Tongue (tissue), 3 donors: ENCODE measurements at places on chromosomes 4 and X. TPM values are rescaled to one million over a fixed set of nuclear protein-coding genes. Genes with fewer than 3 reads are reported as not detected.

- DNase-seq = no peak
Measured at GRCh38 chr4:40927074-40927473, 177.3 kb downstream of the NSUN7 start.

- DNase-seq = no peak
Measured at GRCh38 chrX:44317181-44317580, 26.3 kb downstream of the EFHC2 start.

The CDS1 gene
- 4.5 TPM for total RNA-seq

- no peak for DNase-seq
Measured at GRCh38 chr4:41668024-41668423, 80.5 kb downstream of the PHOX2B start.

DNA sequence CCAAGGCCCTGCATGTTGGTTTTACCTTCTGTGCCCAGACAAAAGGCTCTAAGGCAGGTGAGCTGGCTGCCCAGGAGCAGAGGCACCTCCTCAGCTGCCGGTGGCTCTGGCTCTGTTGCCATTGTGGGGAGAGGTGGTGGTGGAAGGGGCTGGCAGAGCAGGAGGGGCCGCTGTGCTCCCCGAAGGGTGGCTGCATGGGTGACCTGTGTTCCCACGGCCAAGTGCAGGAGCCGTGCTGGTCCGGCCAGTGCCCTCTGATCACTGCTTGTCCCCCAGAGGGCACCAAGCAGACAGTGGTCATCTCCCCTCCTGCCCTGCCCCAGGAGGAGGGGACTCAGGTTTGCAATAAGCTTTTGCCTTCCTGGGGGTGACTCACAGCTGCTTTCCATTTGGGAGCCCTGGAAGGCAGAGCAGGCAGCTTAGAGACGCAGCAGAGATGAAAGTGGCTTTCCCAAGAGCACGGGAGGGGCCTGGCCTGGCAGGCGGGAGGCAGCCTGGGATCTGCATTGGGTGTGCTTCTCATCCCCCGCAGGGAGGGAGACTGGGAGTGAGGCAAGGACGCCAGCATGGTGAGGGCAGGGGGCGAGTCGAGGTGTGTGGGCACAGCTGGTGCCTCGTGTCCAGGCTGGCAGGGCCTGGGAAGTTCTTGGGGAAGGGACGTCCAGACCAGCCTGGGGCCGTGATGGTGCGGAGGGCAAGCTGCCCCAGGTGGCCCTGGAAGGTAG, 28.7 kb downstream of the DOK7 start:
- peak; percentile 20 for DNase-seq

DNA sequence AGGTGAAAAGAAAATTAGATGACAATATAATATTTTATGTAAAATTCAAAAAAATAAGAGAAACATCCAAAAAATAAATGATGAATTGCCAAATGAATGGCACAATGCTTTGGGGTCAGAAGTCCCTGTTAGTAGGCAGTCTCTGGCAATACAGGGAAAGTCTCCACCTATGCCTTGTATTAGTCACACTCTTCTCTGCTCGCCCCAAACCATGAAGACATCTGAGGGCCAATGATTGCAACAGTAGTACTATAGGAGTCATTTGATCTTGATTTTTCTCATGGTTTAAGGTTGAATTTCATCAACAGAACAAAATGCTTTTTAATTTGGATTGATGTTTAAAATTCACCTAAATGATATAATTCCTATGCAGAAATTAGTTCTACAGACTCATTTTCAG, 3.9 kb upstream of the PRSS12 start:
- no peak for DNase-seq

GRCh38 chrX:20639115-20639514, 372.4 kb upstream of the RPS6KA3 start:
- no peak for DNase-seq

The ABCG2 gene
- 6.9 TPM for total RNA-seq

GRCh38 chrX:52346174-52347165, 22.4 kb upstream of the XAGE2 start:
- no peak for DNase-seq

The ERCC6L gene
- 4.0 TPM for total RNA-seq

- no peak for DNase-seq
Measured at GRCh38 chr4:176794151-176794550, 1.4 kb upstream of the VEGFC start.

DNA sequence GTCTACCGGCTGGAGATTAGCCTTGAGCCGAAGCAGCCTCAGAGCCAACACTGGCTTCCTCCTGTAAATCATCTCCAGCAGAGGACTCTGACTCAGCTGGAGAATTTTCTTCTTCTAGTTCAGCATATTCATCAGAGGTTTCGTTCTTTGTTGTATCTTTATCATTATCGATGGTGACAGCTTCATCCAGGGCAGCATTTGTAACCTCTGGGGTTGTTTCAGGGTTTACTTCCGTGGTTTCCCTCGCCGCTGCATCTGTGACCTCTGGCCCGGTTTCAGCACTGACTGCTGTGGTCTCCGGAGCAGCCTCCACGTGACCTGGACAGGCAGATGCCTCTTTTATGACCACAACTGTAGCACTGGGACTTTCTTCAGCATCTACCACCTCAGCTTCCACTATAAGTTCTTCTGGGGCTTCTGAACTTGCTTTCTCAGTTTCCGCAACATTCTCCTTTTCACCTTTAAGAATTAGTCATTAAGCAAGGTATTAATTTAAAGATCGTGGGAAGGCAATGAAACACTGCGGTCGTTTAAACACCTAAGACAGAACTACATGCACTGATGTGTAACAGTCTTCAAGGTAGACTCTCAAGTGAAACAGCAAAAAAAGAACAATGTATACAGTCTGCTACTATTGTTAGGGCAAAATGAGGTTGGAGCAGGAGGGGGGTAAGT, 13.3 kb downstream of the MGARP start:
- peak; percentile 44 for DNase-seq

DNA sequence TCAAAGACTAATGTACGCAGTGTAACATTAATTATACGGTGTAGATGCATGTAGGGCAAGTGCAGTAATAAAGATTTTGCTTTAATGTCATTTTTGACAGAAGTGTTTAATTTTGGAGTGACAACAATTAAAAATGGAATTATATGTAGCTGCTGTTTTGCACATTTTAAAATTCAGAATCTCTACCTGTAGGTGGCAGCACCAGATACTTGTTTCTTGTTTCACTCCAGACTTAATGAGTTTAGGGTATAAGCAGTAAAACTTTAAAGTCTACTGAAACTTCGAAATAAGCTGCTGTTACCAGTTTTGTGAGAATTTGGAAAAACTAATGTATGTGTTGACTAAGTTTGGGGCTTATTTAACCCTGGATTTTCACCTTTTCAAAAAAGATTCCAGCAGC, 144.9 kb downstream of the POLA1 start:
- DNase-seq = peak; percentile 62

DNA sequence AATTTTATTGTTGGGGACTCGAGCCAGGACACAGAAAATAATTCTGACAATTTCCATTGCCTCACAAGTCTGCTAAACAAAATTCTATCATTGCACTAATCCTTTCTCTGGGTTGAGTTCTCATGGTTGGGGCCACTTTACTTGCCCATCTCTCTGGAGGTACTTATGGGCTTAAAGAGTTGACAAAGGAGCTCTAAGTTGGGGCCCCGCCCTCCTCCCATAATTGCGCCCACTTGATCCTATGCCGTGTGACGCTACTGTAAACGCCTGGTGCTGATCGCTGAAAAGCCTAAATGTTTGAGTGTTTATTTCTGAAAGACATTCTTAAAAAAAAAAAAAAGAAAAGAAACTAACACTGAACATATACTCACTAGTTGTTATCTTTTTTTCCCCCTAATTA, 103.0 kb downstream of the TENM3 start:
- DNase-seq = no peak

The GATA1 gene
- 0.41 TPM for total RNA-seq

- DNase-seq = no peak
Measured at GRCh38 chr4:127776620-127777019, 5.5 kb upstream of the HSPA4L start.

DNA sequence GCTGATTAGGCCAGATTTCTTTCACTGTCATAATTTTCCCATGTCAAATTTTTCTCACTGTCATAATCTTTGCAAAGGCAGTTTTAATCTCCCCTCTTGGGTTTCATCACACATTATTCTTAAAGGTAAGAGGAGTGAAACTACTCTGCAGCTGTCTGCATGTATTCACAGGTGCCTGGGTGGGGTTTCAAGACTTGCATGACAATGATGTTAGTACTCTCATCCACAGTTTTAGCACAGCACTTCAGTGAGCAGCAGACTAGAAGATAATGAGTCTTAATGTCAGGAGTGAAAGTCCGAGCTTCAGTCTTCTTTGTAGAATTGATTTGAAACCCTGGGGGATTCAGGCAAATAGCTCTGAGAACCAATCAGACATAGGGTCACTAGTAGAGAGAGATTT, 182.5 kb upstream of the GALNT7 start:
- no peak for DNase-seq

GRCh38 chr4:169039251-169039954, 29.3 kb upstream of the CBR4 start:
- no peak for DNase-seq

The ERAS gene
- not detected for total RNA-seq

The BMX gene
- total RNA-seq = 3.4 TPM

- no peak for DNase-seq
Measured at GRCh38 chrX:153216926-153217325, 37.8 kb downstream of the MAGEA1 start.

DNA sequence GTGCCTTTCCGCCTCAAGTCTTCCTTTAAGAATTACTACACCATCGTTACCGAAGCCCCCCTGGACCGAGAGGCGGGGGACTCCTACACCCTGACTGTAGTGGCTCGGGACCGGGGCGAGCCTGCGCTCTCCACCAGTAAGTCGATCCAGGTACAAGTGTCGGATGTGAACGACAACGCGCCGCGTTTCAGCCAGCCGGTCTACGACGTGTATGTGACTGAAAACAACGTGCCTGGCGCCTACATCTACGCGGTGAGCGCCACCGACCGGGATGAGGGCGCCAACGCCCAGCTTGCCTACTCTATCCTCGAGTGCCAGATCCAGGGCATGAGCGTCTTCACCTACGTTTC, 2.2 kb downstream of the PCDH10 start:
- peak; percentile 38 for DNase-seq

DNA sequence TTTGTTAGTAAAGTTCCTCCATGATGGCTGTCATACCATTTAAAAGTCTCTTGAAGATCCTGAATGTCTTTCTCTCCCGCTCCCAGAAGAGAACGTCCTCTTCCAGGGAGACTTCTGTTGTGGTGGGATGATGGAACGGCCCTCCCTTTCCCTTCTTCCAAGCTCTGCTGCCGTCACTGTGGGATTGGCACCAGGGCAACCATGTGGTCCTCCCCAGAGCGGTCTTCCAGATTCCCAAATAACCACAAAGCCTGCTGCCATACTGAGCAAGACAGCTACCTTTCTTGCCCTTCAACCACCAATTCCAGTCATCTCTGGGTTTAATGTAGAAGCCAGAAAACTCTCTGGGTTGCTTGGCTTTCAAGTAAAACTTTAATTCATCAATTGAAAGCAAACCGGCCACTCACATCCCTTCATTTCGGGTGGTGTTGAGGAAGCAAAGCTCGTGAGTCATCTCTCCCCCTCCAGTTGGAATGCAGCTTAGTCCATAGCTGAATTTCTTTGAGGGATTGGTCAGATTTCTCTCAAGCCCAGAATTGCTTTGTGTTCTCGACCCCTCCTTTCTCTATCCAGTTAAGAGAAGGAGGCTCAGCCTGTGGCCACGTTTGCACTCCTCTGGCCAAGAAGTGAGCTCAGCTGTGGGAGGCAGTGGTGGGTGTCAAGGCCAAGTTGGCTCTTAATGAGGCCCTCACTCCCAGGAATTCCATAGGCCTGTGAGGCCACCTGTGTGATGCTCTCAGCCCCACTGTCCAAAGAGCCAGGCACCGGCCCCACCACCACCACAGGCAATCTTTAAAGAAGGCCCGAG, 36.9 kb downstream of the FHDC1 start:
- DNase-seq = peak; percentile 85

DNA sequence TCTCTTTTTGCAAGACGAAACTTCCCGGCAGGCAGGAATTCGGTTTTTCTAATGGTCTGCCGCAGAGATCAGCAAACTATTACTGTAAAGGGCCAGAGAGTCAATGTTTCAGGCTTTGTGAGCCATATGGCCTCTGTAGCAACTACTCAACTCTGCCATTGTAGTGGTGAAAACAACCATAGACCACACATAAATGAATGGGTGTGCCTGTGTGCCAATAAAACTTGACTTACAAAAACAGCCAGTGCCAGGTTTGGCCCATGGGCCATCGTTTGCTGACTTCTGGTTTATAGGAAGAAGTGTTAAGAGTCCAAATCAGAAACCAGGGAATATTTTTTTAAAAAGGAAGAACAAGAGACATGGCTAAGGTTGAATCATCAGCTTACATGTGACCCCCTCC, 163.0 kb downstream of the SH3KBP1 start:
- DNase-seq = no peak

The NR3C2 gene
- 35.4 TPM for total RNA-seq

The LPAR4 gene
- total RNA-seq = 40.8 TPM

The MCF2 gene
- total RNA-seq = not detected

- peak; percentile 17 for DNase-seq
Measured at GRCh38 chrX:152821145-152821765, 9.3 kb downstream of the CETN2 start.

- no peak for DNase-seq
Measured at GRCh38 chr4:12644261-12644660, 839.9 kb downstream of the RAB28 start.

GRCh38 chrX:11791090-11791489, 33.1 kb downstream of the MSL3 start:
- no peak for DNase-seq

DNA sequence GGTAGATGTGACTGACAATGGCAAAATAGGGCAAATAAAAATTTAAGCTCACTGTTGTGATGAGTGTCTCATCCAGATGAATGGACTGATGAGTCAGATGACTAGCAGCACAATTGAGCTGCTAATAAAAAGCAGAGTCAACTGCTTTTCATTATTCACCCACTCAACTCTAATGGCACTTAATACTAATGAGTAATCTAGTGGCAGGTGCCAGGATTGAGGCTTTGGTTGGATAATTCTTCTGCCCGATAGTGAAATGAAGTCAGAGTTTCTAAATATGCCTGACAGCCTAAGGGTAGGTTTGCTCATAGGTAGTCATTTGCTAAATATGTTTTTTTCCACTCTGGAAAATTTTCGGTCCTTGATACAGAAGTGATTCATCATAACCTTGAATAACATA, 10.4 kb downstream of the OGT start:
- no peak for DNase-seq

GRCh38 chr4:94680176-94680862, 77.4 kb upstream of the BMPR1B start:
- DNase-seq = no peak

The MAGED4 gene
- total RNA-seq = 3.5 TPM

GRCh38 chr4:84907145-84907544, 59.3 kb downstream of the WDFY3 start:
- no peak for DNase-seq

- no peak for DNase-seq
Measured at GRCh38 chr4:169987327-169988228, 38.6 kb downstream of the MFAP3L start.

The RNF175 gene
- 3.8 TPM for total RNA-seq
